ENCODE measurements at places on chromosomes 7 and 10.

- peak; percentile 27 for DNase-seq
Observed at GRCh38 chr7:91876391-91877133, 3.9 kb downstream of the MTERF1 start.

DNA sequence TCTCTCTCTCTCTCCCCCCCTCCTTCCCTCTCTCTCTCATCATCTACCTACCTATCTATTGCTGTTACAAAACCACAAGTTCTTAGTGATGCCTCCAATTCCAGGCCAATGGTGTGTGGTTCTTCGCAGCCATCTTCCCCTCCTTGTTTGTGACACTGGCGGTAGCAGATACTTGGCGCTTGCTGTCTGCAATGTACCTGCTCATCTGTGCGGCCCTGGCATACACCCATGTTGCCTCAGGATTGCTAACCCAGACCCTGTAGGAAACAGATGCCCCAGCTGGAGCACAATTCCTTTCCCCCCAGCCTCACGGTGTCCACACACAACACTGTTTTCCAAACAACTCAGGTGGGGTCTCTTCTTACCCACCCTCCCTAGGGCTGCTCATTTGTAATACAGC lies 13.6 kb upstream of the DPYSL4 start:
- DNase-seq = no peak

DNA sequence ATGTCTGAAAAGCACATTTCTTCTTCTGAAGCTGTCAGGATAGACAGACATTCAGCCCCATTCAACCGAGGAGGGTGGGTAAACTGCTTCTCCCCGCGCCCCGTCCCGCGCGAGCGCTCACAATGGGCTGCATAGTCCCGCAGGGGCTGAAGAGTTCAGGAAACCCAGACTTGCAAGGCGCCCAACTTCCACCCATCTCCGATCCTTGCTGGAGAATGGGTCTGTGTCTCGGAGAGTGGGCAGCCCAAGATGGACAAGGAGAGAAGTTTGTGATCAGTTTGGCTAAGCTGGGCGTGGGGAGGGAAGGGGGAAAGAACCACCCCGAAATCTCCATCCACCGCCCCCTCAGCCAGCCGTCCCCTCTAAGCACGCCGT lies 686 bp downstream of the AASS start:
- peak; percentile 34 for DNase-seq

DNA sequence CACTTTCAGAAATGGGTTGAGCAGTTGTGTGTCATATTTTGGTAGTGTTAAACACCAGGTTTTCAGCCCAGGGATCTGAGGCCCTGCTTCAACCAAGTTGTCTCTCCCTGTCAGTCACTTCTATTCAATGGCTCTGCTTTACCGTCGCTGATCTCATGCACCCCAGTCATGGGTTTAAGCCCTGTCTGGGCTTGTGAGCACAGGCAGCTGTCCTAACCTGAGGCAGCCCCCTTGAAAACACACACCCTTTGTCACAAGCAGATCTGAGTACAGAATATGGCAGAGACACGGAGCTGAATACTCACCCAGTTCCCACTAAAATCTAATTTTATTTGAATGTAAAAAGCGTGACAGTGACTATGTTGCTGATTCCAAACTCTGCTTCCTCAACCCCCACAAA lies 110.6 kb upstream of the GLI3 start:
- DNase-seq = no peak

GRCh38 chr7:17037356-17037755 lies 155.6 kb upstream of the AGR3 start:
- DNase-seq = no peak

DNA sequence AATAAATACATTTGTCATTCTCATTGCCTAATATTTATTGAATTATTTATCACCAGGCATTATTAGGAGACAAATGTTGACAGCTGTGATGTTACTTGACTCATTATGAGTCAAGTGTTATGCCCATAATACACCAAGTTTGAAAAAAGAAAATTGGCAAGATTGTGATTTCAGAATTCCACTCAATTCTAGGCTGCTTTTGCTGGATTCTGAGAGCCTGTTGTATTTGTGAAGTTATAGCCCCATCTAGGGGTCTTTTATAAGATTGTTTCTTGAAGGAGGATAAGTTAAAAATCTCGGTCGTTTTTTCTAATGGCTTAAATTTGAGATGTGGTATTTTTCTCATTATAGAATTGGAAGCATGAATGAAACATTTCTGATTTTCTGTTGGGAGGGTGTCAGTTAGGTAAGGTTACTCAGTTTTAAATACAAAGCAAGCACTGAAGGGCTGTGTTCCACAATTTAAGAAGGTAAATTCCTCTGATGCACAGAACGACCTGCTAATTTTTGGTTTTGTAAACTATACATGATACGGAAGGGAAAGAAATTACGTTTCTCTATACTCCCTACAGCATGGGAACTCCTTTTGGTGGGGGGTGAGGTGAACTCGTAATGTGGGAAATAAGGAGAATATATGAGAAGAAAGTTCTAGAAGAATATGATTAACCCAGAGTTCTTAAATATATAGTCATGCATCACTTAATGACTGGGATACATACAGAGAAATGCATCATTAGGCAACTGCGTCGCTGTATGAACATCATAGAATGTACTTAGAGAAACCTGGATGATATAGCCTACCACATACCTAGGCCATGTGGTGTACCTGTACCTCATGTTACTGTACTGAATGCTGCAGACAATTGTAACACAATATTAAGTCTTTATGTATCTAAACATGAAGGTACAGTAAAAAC lies 2.6 kb downstream of the STK31 start:
- DNase-seq = peak; percentile 58

- no peak for DNase-seq
Observed at GRCh38 chr7:105219771-105220160, 169.0 kb downstream of the SRPK2 start.

- DNase-seq = peak; percentile 20
Observed at GRCh38 chr7:155811895-155812761, at the start of gene SHH. SHH (minus strand) TSS chr7:155812463; CDS start chr7:155812122, 341 bp downstream.

DNA sequence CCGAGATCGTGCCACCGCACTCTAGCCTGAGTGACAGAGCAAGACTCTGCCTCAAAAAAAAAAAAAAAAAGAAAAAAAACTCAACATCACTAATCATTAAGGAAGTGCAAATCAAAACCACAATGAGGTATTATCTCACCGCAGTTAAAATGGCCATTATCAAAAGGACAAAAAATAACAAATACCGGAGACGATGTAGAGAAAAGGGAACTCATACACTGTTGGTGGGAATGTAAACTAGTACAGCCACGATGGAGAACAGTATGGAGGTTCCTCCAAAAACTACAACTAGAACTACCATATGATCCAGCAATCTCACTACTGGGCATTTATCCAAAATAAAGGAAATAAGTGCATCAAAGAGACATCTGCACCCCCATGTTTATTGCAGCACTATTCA lies 24.3 kb downstream of the GRK5 start:
- DNase-seq = no peak

DNA sequence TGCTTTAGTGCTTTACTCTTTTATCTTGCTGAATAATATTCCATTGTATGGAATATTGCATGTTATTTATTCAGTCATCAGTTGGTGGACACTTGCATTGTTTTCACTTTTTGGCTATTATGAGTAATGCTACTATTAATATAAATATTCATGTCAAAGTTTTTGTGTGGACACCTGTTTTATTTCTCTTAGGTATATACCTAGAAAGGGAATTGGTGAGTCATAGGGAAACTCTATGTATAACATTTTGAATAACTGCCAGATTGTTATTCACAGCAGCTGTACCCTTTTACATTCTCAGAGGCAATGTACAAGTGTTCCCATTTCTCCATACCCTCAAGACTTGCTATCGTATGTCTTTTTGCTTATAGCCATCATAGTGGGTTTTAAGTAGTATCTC lies 268.7 kb downstream of the SEMA3A start:
- DNase-seq = no peak

DNA sequence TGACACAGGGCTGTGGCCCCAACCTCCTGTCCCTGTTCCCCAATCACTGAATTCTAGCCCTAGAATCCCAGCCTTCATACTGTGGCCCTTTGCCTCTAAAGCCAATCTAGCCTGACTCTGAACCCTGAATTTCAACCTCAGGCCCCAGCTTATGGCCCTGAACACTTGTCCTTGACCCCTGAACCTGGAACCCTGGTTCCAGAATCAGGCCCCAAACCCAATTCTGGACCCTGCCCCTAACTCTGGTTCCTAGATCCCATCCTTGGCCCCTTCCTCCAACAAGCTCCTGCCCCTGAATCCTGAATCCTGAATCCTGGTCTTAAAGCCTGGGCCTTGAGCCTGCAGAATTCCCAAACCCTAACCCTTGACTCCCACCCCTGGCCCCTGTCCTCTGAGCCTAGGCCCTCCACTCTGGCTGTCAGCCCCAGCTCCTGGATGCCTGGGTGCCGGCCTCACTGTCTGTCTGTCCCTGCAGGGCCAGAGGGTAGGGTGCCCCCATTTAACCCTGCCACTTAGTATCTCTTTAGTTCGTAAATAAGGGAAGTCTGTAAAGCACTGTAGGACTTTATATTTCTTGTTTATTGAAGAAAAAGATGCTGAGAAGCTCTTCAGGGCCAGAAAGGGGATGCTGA lies 1.3 kb downstream of the INPP5A start:
- no peak for DNase-seq

- no peak for DNase-seq
Observed at GRCh38 chr10:26491934-26492333, 53.8 kb downstream of the APBB1IP start.

DNA sequence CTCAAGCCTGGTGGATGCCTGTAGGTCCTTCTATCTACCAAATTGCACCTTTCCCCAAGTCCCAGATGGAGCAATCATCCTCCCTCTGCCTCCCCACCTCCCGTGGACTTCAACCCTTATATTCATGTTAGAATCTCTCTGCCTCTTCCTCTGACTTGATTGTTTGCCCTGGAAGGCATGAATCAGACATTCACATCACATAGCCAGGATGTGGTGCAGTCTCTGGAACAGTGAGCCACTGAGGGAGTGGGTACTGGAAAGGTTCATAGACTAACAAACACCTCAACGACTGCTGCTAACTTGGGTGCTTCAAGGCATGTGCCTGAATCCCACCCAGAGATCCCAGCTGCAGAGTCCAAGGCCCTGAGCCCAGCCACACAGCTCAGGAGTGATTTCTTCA lies 494.0 kb downstream of the TNS3 start:
- DNase-seq = no peak

GRCh38 chr7:92633211-92633906 lies 43.2 kb upstream of the FAM133B start:
- no peak for DNase-seq

DNA sequence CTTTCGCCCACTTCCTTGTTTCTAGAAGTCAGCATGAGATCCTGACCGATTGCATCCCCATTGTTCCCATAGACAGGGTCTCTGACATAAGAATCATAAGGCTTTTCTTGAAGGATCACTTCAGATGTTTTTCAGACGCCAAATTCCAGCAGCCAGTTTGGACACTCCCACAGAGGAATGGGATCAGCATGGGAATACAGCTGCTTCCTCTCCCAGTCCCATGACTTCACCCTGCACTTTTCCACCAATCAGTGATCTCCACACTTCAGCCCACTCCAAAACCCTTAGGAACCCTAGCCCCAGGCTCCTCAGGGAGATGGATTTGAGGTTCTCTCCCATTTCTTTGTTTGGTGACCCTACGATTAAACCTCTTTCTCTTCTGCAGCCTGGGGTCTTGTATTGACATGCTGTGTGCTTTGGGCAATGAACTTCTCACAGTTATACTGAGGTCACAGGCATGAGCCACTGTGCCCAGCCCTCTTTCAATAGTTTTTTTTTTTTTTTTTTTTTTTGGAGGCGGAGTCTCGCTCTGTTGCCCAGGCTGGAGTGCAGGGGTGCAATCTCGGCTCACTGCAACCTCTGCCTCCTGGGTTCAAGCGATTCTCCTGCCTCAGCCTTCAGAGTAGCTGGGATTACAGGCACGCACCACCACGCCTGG lies 52.8 kb upstream of the CHST3 start:
- DNase-seq = no peak

DNA sequence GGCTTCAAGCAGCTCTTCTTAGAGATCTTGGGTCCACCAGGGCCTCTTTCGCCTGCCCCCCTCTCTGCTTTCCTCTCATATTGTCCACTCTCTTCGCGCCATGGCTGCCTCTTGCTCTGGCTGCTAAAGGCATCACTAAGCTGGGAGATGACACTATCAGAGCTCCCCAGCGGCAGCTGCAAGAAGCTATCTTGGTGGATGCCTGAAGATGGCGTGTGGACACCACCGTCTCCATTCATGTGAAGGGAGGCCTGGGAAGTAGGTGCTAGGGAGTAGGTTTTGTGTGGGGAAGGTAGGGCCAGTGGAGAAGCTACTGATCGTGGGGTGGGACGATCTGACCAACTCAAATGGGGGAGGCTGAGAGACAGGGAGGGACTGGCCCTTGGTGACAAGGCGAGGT lies 45.9 kb upstream of the PDLIM1 start:
- DNase-seq = no peak

- DNase-seq = no peak
Observed at GRCh38 chr10:133420579-133420978, 3.8 kb downstream of the SPRN start.

DNA sequence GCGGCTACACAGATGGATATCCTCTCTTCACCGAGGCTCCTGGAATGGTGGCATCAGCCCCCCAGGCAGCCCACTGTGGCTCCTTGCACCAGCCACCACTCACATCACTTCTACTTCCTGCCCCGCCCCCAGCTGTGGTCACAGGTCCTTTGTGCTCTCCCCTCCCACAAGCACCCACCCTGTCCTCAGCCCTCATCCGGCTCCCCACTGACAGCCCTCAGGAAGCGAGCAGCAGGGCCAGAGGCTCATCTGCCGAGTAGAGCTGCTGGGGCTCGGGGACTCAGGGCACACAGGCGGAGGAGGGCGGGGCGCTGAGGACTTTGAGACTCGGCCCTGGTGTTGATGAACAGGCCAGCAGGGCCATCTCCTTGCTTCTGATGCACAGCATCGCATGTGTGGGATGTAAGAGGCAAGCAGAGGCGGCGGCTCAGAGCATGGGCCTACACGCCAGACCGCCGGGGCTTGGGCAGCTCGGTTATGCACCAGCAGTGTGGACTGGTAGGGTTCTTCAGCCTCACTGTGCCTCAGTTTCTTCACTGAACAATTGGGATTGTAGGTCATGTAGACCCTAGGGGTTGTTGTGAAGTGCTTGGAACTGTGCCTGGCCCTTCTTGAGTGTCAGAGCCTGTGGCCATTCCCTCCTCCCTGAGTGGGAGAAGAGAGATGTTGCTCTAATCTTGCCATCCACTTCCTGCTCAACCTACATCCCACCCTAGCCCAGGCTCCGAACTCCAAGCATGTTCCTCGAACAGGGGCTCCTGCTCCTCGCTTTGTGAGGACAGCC lies at the start of gene PRF1:
TSS of gene PRF1 (minus strand) at position 77 of the 784 bp plus-strand sequence. CDS start 1,839 bp downstream, outside the sequence.
- no peak for DNase-seq

DNA sequence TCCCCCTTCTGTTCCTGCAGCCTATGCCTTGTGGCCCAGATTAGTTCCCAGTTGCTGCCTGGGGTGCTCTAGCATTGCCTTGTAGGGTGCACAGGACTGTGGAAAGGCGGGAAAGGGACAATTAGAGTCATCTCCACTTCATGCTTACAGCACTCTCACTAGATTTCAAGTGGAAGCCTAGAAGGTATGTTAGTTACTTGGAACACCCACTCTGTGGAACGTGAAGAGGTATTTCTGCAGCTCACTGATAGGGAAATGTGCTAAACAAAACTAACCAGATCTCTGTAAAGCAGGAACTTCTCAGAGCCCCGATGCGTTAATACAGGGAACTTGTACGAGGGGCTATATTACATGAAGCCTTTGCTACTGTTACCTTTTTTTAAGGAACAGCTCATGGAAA lies 19.4 kb downstream of the STMP1 start:
- DNase-seq = no peak

Data from NCI-H524 (cell line).